ENCODE measurements at places on chromosomes 1 and 21.

- DNase-seq = no peak
These were observed 76.1 kb upstream of the SIPA1L2 start for GRCh38 chr1:232705815-232706575.

GRCh38 chr1:905071-905749 lies 18.5 kb upstream of the SAMD11 start:
- DNase-seq = peak; percentile 55

DNA sequence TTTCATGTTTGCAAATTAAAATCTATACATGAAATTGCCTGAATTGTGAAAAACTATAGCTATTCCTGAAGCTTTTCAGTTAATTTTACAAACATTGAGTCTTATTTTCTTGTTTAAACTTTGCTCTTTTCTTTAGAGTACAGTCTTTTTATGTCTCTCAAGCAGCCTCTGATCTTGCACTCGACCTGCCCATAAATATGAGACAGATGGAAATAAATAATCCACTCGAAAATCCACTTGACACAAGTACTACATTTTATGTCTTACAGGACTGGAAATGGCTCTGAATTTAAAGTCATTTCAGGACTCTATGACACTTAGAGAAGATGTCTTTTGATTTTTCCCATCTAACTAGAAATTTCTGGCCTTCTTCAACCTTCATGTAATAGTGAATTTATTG lies 283.8 kb downstream of the USP25 start:
- no peak for DNase-seq

- DNase-seq = no peak
These were observed 56.0 kb downstream of the ZMYM4 start for GRCh38 chr1:35324486-35324885.

GRCh38 chr1:9909234-9910046 lies 629 bp downstream of the CTNNBIP1 start:
- DNase-seq = no peak

- peak; percentile 88 for DNase-seq
These were observed at the start of gene ZNF593 for GRCh38 chr1:26169669-26170471. Gene ZNF593 (plus strand): TSS chr1:26169908. CDS start chr1:26169984, 76 bp downstream.

DNA sequence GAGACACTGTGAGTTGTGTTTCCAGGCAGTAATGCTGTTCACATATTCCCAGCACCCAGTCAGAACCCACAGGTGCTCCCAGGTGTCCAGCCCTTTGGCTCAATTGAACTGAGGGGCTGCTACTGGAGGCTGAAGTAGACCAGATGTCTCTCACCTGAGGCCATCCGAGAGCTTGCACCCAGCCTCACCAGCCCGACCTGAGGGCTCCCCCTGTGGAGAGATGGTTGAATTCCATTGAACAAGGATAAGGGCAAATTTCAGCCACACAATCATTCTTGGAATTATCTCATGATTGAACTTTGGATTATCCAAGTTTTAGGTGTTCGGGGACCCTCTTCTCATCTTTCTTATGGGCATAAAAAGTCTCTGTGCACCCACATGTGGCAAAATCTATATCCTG lies 52.1 kb downstream of the OBSCN start:
- no peak for DNase-seq

GRCh38 chr1:231818337-231818736 lies 191.7 kb downstream of the DISC1 start:
- DNase-seq = no peak

DNA sequence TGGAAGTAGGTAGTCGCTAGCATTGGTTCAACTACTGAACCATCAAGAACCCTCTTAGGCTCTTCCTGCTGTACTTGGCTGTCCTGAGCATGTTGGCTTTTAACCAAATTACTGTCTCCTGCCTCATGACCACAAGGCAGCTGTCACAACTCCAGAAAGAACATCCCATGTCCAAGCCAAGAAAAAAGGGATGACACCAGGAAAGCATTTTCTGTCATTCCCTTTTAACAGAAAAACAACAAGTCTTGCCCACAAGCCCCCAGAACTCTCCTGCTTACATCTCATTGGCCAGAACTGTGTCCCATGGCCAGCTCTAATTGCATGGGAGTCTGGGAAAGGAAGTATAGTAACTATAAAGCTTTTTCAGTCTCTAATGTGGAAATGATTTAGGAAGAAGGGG lies 2.4 kb upstream of the RNU5D-1 start:
- DNase-seq = peak; percentile 45

- no peak for DNase-seq
These were observed 56.1 kb upstream of the CAMK1G start for GRCh38 chr1:209527372-209527771.

GRCh38 chr1:76083189-76083588 lies 8.6 kb downstream of the ST6GALNAC3 start:
- DNase-seq = no peak

GRCh38 chr1:27348861-27349783 lies 7.3 kb downstream of the SYTL1 start:
- peak; percentile 72 for DNase-seq

GRCh38 chr1:172674831-172675613 lies 16.1 kb downstream of the FASLG start:
- no peak for DNase-seq

- no peak for DNase-seq
These were observed 70.7 kb upstream of the MUTYH start for GRCh38 chr1:45410850-45411509.

DNA sequence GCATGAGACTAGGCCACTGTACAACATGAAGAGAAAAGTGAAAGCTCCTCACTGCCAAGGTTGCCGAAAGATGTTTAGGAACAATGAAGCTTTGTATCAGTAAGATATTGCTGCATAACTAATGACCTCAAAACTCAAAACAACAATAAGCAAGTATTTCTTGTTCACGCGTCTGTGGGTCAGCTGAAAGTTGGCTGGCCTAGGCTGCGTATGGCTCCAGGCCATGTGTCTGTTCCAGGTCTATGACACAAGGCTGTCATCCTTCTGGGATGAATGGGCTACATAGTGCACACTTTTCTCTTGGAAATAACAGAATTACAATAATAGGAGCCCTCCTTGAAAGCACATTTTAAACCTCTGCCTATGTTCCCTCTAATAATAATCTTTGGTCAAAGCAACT lies 515.9 kb downstream of the PLPP3 start:
- peak; percentile 67 for DNase-seq
